AML-193 (cell line): ENCODE measurements at places on chromosomes 12 and 14.

DNA sequence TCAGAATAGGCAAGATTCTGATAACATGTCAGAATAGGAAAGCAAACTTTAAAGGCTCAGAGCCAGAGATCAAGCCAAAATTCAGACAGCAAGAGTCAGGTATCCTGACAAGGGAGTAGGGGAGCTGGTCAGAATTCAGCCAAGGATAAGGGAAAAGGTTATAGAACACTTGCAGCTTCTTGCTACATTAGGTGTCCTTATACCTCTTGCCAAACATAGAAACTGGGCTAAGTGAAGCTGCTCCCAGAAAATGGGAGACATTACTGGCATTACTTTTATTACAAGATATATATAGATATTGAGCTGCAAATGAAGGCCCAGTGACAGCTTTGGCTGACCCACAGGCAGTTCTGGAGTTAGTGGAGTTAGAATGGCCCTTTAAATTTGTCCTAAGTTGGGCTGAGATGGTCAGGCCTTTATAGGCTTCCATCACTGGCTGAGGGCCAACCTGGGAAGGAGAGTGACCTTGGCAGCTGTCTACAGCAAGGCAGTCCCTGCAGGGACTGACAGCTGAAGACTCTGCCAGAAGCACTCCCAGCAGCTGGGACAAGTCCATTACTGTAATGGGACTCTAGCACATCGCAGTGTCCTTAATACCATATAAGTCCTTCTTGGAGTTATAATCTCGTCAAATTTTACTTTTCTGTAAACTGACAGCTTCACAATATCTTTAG is 83.0 kb downstream of the LRRC9 start:
- DNase-seq, result no peak

- no peak for DNase-seq
Measured at GRCh38 chr12:30698346-30698745, 2.7 kb upstream of the IPO8 start.

DNA sequence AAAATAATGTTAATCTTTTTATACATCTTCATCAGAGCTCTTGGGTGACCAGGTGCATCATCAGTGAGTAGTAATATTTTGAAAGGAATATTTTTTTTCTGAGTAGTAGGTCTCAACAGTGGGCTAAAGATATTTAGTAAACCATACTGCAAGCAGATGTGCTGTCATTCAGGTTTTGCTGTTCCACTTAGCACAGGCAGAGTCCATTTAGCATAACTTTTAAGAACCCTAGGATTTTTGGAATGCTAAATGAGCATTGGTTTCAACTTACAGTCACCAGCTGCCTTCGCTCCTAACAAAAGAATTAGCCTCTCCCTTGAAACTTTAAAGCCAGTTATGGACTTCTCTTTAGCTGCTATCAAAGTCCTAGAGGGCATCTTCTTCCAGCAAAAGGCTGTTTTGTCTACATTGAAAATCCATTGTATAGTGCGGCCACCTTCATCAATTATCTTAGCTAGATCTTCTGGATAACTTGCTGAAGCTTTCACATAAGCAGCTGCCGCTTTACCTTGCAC is 24.6 kb downstream of the RIMKLB start:
- no peak for DNase-seq

DNA sequence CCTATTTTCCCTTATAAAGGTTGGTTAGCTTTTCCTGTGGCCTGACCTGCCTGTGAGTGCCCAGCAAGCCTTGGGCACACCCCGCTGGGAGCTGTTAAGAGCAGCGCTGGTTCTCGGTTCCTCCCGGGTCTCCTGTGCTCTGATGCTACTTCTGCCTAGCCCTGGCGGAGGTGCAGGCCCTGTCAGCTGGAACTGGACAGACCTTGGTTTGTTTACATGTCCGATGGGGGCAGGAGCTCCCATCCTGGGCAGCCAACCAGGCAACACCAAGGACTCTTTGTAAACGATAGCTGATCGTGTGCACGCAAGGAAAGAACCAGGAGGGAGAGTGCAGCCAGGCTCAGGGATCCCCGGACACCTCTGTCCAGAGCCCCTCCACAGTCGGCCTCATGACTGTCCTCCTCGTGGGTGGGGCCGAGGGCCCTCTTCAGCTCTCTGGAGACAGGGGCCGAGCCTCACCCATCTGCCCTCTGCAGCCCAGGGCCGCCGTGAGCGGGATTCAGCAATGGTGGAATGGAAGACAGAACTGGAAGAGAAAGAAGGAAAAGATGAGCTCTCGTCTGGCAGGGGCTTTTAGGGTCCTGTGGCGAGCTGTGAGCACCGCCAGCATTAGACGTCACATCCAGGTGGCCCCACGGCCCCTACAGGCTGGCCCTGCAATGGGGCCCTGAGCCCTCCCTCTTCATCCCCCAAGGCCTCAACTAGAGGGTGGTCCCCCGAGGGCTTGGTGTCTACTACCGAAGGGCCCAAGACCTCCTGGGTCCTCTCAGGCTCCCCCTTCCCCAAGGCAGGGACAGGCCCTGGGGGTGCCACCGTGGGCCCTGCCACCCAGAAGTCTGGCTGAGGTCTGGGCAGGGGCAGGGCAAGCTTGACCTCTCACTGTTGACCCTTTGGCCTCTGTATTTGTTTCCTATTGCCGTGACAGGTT is 12.3 kb downstream of the TNFAIP2 start:
- no peak for DNase-seq

- DNase-seq, result no peak
Measured at GRCh38 chr12:108679106-108679681, 45.5 kb upstream of the SELPLG start.

DNA sequence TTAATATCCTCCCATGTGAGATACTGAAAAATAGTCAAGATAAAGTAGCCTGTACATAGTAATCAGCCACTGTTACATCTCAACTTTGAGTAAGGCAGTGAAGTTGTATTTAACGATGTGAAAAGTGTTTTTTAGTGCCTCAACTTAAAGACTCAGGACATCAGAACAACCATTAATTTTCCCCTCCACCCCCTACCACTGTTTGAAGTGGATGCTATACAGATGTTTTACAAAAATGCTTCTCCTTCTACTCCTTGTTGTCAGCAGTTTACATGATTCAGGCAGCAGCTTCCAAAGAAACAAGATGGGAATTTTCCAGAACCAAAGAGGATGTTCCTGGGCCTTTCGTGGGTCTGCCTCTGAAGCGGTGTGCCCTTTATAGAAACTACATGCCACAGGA is 143.6 kb downstream of the RPAP3 start:
- DNase-seq, result no peak

- DNase-seq, result peak; percentile 11
Measured at GRCh38 chr12:24596768-24597388, 352.0 kb downstream of the BCAT1 start.

DNA sequence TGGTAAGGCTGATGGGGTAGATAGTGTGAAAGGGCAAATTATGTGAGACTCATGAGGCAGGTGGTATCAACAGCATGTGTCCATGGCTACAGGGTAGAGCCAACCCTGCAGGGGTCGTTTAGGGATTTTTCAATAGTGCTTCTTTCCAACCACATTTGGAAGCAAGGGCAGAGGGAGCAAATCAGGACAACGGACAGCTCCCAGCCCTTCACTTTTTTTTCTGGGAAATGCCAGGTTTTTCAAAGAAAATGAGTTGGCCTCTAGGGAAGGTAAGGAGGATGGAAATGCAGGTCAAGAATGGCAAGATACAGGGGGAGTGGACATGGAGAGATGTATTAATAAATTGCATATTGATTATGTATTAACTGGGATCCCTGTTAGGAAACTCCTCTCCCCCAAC is 4.9 kb upstream of the CMA1 start:
- no peak for DNase-seq

GRCh38 chr14:69048456-69048855 is 69.4 kb upstream of the ACTN1 start:
- no peak for DNase-seq

GRCh38 chr12:33437598-33437997 is 2.0 kb downstream of the SYT10 start:
- DNase-seq, result no peak

DNA sequence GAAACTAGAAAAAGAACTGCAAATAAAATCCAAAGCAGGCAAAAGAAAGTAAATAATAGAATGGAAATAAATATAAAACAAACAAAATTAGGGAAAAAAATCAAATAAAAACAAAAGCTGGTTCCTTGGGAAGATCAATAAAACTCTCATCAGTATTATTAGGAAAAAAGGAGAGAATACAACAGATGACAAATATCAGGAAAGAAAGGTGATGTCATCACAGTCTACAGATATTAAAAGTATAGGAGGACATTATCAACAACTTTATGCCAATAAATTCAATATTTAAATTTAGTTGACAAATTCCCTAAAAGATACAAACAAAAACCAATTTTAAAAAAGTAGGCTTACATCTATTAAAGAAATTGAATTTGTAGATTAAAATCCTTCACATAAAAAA is 107.4 kb upstream of the FOXN3 start:
- DNase-seq, result no peak
